Breast epithelium (tissue), 4 donors: ENCODE measurements at places on chromosomes 6 and 20. TPM values are rescaled to one million over a fixed set of nuclear protein-coding genes. Genes with fewer than 3 reads are reported as not detected.

DNA sequence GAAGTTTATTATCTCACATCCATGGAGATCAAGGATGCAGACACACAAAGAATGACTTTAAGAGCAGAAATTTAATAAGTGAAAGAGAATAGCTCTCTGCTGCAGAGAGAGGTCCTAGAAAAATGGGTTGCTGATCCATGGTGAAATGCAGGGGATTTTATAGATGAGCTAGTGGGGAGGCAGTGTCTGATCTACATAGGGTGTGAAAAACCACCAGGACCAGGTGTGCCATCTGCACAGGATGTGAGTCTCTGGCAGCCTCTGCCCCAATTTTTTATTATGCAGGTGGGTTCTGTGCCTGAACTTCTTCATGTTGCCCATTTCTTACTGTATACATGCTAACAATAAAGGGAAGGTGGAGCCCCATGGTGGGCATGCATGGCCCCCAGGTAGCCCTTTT lies 19.9 kb upstream of the NANP start:
- H3K36me3 ChIP-seq, result peaks cover 5% of the 10 kb centered on the region
- no peak overlapping the region for H3K27ac ChIP-seq

GRCh38 chr6:121652726-121653623 lies 217.5 kb downstream of the GJA1 start:
- no peaks in the 10 kb centered on the region for H3K27me3 ChIP-seq
- H3K27ac ChIP-seq, result peak overlapping the region; percentile 79
- H3K4me3 ChIP-seq, result no peak overlapping the region
- H3K4me1 ChIP-seq, result no peaks in the 10 kb centered on the region
- DNase-seq, result no peak
- H3K36me3 ChIP-seq, result no peaks in the 10 kb centered on the region

GRCh38 chr20:61166324-61166723 lies 85.7 kb upstream of the CDH4 start:
- no peak overlapping the region for H3K27ac ChIP-seq
- no peaks in the 10 kb centered on the region for H3K27me3 ChIP-seq
- H3K4me3 ChIP-seq, result no peak overlapping the region
- H3K36me3 ChIP-seq, result no peaks in the 10 kb centered on the region

DNA sequence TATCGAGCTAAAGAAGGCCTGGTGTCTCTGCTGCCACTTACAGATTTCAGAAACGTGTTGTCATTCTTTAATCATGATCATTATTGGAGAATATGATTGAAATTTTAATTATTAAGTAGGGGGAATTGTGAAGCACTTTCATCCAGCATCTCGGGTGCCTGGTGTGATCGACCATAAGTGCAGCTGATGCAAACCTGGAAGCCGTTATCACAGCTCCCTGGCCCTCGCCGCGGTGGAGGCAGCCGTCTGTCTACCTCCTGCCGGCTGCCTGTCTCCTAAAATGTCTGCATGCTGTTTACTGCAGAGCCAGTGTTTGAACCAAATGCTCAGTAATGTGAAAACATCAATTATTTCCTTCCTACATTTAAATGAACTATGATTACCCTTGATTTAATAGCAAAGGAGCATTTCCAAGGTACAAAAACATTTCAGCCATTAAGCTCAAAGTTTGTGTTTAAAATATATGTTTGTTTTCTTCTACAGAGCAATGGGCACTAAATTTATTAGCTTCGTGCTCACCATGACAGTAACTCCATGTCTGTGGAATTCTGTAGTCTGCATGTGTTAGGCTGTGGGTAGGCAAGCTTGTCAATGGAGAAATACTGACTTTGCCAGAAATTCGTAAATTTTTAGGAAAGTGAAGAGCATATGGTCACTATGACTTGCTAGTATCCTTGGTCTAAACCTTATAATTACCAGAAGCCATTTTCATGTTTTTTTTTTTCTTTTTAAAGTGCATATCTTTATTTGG lies 184.5 kb upstream of the AGPAT4 start:
- no peak for DNase-seq
- no peak overlapping the region for H3K27ac ChIP-seq
- H3K27me3 ChIP-seq, result no peaks in the 10 kb centered on the region
- H3K4me3 ChIP-seq, result no peak overlapping the region

DNA sequence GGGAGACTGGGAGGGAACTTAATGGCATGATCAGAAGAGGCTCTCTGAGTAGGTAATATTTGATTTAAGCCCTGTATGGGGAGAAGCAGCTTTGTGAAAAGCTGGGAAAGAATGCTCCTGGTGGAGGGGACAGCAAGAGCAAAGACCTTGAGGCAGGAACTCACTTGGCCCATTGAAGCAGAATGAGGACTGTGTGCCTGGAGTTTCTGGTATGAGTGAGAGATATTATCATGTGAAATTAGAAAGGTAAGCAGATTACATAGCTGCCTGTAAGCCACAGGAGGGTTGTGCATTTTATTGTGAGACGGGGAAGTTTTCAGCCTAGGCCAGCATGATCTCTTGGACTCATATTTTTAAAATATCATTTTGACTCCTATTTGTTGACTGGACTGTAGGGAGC lies 502.1 kb downstream of the DHX35 start:
- no peaks in the 10 kb centered on the region for H3K27me3 ChIP-seq
- no peak for DNase-seq
- H3K27ac ChIP-seq, result no peak overlapping the region
- H3K4me3 ChIP-seq, result no peak overlapping the region

GRCh38 chr6:150732765-150733539 lies 132.6 kb upstream of the MTHFD1L start:
- H3K36me3 ChIP-seq, result no peaks in the 10 kb centered on the region
- DNase-seq, result no peak
- H3K27ac ChIP-seq, result no peak overlapping the region

The TFAP2A gene
- 25.2 TPM for total RNA-seq

GRCh38 chr6:44332585-44332984 lies 9.9 kb upstream of the SPATS1 start:
- H3K27ac ChIP-seq, result no peak overlapping the region
- H3K4me1 ChIP-seq, result no peaks in the 10 kb centered on the region
- DNase-seq, result no peak
- H3K27me3 ChIP-seq, result peaks cover 9% of the 10 kb centered on the region
- H3K4me3 ChIP-seq, result no peak overlapping the region
- no peaks in the 10 kb centered on the region for H3K36me3 ChIP-seq

DNA sequence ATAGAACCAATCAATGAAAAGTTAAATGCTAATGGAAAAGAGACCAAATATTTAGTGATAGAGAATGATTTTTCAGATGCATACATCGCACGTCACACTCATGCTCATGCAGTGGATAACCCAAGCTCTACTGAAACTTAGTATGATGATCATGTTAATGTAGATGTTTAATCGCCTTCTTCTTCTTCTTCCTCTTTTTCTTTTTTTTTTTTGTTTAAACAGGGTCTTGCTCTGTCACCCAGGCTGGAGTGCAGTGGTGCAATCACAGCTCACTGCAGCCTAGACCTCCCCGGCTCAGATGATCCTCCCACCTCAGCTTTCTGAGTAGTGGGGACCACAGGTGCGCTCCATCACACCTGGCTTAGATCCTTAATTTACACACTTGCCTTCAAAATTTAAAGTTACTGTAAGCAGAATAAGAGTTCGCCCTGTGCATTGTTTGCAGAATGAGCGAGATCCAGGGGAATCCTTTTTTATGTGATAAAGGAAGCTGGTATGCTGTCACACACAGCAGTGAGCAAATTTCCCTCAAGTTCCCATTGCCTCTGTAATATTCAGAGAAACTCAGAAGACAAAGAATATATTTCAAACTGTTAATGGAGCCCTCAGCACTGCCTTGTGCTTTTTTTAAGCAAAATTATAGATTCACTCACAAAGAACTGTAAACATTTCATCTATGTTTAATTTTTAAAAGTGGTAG lies 194.2 kb upstream of the SGK1 start:
- peak overlapping the region; percentile 8 for H3K27ac ChIP-seq
- H3K4me3 ChIP-seq, result no peak overlapping the region
- H3K36me3 ChIP-seq, result no peaks in the 10 kb centered on the region
